ENCODE measurements at places on chromosomes 11 and 22.

- DNase-seq: no peak
Observed at GRCh38 chr11:102724904-102725500, at the start of gene MMP8. MMP8 (minus strand) TSS chr11:102724954; CDS start chr11:102724855, 99 bp downstream.

DNA sequence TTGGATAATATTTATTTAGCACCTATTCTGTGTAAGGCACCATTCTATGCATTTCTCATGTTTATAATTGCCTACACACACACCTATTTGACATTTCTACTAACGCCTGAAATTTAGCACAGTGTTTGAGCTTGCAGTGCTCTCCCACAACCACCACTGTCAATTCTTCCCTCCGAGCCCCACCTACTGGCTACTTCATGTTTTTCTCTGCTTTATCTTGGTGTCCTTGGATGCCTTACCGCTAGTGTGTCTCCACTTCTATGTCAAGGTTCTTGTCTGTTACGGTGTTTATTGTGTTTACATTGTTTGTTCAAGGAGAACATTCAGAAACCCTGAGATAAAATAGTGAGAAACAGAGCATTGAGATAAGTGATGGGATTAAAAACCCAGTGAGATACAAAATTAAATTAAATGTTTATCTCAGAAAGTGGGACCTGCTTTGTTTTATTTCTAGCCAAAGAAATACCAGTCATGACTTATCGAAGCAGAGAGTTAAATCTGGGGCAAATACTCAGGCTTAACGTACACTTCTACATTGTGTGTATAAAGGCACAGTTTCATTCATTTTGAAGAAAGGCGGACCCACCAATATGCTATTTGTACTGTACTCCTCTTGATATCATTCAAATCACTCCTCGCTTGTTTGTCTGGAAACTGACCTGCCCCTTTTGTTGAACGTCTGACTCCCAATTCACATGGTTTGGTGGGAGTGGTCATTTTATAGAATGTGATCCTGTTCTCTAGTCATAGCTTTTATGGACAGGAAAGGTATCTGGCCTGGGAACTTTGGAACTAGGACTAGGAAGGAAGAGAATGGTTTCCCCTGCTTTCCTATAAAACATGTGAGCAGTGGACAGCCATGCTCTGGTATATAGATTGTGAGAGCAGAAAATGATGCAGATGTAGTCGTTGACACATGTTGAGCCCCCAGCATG lies 39.2 kb upstream of the SLC36A4 start:
- DNase-seq: no peak

GRCh38 chr22:16955678-16956210 lies 52.3 kb downstream of the GAB4 start:
- no peak for DNase-seq

DNA sequence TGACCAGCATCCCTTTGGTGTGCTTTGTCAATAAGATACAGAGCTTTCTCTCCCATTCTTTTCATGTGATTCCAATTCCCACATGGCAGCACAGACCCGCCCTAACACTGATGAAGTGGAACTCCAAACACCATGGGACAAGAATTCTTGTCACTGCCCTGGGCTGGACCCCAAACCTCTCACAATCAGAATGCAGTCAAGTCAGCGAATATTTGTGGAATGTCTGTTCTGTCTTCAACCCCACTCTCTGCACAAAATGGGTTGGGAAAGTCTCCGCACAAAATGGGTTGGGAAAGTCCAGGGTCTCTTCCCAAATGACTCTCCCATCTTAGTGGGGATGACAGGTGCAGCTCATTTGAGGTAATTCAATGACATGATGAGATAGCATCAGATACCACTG lies 138.9 kb upstream of the TEAD1 start:
- DNase-seq: no peak

- no peak for DNase-seq
Observed at GRCh38 chr11:111387363-111387762, 8.3 kb upstream of the POU2AF1 start.

DNA sequence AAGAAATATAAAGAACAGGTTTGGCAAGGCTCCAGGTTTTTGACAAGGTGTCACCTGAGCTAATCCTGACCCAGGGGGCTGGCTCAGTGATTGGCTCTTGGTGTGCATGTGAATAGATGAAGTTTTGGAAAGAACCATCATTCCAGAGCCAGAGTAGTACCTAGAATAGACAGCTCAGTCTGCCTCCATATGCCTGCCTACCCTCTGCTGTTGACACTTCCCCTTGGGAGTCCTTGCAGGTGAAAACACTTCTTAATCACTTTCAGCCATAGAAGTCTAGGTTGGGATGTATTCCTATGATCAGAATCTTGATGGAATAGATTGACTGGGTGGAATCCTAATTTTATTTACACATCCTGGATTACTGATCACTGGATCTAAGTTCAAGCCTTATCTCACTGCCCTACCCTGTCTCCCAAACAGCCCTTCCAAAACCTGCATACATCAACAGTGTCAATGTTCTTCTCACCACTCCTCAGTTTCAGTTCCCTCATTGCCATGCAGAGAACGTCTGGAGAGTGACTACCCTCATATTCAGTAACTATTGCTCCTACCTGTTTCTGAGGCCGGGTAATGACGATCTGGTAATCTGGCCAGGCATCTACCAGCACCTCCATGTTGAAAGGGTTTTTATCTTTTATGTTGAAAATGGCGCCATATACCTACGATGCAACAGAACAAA lies 6.7 kb downstream of the GLYATL2 start:
- DNase-seq: no peak

GRCh38 chr11:117914398-117914761 lies 14.8 kb downstream of the TMPRSS13 start:
- peak; percentile 9 for DNase-seq

DNA sequence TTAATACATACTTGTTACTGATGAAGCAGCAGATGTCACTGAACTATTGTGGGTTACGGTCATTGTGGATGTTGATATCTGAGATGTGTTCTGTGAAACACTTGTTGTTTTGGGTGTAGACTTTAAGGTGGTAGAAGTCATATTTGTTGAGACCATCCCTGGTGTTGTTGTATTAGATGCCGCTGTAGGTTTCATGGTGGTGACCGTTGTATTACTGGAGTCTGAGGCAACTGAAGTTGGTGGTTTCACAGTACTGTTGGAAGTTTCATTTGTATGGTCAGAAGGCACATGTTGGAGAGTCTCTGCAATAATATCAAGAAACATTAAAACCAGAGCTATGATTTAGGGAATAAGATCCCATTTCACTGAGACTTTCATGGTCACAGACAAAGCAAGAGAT lies 50.7 kb downstream of the TMEM123 start:
- no peak for DNase-seq

GRCh38 chr11:67371189-67371910 lies 2.0 kb downstream of the CLCF1 start:
- peak; percentile 53 for DNase-seq

- no peak for DNase-seq
Observed at GRCh38 chr22:49650336-49651241, 177.1 kb downstream of the BRD1 start.

DNA sequence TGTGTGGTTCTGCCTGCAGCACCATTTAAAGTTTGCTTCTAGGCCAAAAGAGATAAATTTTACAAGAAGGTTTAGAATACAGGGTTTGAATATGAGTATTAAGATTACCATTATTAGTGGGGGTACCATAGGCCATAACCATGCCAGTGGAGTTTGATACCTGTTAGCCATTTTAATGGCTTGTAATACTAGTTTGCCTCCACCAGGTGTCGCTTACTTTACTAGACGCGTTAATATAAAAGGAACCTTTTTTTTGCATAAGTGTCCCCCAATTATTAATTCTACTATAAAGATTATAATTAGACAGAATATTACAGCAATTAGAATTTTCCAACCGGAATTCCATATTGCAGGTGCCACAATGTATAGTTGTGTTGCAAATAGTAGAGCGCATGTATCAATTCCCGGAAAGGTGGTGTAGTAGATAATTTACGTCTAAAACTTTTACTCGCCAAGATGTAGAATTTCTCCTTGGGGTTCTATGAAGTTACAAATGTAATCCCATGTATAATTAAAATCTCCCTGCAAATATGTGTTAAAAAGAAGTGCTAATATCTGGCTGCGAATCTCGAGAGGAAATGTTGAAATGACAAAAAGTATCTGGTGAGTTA lies 16.1 kb downstream of the MS4A6E start:
- no peak for DNase-seq

DNA sequence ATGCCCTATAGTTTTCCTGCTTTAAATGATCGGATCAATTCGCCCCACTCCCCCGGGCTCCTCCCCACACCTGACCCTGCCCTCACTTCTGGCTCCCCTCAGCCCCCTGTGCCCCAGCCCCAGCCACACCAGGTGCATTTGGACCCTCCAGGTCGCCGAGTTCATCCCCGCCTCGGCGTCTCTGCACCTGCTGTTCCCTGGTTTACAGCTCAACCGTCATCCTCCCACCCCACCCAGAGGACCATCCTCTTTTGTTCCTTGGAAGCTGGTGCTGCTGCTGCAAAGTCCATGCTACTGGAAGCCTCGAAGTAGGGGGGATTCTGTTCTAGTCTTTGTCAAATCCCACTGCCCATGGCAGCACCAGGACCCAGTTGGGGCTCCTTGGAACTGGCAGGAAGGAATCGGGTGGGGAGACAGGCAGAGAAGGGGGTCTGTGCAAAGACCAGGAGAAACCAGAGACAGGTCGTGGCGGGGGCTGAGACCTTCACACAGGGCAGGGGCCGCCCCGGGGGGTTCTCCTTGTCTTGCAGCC lies 4.5 kb upstream of the MUC5B start:
- no peak for DNase-seq

GRCh38 chr22:31962387-31963125 lies 18.2 kb downstream of the YWHAH start:
- DNase-seq: no peak

DNA sequence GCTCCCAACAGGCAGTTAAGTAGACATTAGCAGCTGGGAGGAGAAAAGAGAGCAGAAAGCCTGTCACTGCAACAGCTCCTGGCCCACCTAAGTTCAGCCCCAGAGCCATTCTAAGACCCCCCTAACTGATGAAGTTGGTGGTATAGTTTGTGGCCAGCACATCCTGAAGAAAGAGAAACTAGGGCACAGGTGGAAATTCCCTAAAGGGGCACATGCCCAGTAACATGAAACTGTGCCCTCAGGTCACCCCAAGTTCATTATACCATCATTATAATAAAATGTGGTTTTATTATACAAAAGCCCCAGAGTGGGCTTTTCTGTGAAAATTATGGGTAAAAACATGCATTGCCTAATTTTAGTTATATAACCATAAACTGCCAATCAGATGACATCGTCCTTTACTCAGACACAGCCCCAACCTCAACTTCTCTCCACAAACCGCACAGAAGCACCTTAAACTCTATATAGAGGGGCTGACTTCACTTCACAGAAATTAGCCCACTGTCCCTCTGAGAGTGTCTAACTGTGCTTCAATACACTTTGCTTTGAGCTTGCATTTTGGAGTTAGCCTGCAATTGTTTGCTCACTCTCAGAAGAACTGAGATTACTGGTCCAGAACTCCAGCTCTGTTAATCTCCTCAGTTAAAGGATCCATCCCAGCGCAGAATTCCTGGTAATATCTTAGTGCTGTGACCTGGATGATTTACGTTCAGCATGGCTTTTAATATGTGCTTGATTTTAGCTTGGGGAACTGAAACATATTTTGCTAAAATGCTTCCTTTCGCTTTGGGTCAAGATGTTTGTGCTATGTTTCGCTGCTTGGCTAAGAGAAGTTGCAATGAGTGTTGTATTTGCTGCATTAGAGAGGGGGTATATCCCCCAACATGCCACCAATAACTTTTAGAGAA lies 1.8 kb upstream of the APOL3 start:
- no peak for DNase-seq

- DNase-seq: no peak
Observed at GRCh38 chr11:122165607-122166371, 49.8 kb upstream of the BLID start.

GRCh38 chr11:63942803-63943202 lies 4.0 kb downstream of the NAA40 start:
- DNase-seq: no peak

GRCh38 chr11:64489831-64490441 lies 101.1 kb upstream of the SLC22A12 start:
- peak; percentile 22 for DNase-seq

DNA sequence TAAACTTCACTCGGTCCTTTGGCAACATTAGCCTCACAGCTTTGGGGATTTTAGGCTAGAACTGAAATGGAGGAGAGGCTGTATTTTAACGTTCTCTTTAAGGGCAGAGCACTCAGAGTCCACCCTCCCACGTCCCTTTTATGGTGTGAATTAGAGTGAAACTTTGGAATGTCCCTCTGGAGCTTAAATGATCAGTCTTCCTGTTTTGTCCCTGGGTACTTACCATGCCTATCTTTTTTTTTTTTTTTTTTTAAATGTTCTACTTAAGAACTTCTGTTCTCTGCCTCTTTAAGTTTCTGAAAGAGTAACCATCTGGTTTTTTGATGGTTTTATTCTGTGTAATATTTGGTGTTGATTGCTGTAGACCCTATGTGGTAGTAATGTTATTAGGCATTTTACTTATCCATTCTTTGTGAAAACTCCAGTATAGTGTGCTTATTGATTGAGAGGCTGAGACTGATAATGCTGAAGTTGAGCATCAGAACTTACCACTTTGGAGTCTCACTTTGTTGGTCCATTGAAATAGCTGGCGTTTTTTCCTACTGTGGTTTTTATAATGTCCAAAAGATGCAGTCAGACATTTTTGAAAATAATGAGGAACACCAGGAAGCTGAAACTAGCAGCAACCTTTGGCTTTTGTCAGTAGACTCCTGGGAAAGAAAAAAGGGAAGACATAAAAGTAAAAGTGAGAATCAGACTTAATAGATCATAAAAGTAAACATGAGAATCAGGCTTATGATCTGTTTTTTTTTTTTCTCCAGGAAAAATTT lies 11.6 kb downstream of the UVRAG start:
- no peak for DNase-seq

- peak; percentile 43 for DNase-seq
Observed at GRCh38 chr22:24592058-24592850, 619 bp downstream of the LRRC75B start.

DNA sequence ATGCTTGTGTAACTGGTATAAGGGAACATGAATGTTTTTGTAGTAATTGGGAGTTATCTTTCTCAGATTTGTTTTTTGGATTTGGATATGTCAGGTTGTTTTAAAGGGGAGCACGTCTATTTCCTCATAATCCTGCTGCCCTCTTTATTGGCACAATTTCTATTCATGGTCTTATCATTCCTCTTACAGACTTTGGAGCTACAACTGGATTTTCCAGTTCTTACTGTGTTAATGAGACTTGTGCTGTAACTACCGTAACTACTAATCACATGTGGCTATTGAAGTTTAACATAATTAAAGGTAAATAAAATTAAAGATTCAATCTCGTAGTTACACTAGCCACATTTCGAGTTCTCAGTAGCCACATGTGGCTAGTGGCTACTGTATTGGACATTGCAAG lies 1.9 kb downstream of the FDX1 start:
- no peak for DNase-seq

All from uterus (tissue), 4 donors.